ENCODE measurements at places on chromosomes 12 and 14.

DNA sequence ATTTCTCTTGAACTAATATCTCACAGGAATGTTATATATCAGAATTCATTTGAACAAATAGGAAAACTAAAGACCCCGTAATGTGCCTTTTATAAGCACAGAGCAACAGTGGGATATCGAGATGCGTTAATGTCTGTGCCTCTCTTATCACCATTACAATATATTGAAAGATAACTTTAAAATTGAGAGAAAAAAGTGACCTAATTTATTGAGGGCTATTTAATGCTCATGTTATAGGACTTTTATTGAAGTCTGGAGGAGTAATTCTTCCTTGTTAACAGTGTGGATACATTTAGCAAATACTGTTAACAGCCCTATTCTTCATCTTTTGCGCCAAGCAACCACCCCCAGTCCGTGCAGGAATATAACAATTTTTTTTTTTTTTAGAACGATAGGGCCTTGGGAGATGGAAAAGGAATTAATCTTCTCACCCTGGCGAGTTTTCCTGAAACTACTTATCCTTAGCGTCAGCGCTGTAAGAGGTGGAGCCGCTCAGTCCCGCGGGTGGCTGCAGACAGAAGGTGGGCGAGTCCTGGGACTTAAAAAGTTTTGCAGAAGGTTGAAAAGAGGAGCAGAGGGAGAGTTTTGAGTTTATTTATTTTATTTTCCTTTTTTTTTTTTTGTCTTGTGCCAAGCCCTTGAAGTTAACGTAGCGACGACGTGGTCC, 11.0 kb downstream of the FOXG1 start:
- no peak for DNase-seq

DNA sequence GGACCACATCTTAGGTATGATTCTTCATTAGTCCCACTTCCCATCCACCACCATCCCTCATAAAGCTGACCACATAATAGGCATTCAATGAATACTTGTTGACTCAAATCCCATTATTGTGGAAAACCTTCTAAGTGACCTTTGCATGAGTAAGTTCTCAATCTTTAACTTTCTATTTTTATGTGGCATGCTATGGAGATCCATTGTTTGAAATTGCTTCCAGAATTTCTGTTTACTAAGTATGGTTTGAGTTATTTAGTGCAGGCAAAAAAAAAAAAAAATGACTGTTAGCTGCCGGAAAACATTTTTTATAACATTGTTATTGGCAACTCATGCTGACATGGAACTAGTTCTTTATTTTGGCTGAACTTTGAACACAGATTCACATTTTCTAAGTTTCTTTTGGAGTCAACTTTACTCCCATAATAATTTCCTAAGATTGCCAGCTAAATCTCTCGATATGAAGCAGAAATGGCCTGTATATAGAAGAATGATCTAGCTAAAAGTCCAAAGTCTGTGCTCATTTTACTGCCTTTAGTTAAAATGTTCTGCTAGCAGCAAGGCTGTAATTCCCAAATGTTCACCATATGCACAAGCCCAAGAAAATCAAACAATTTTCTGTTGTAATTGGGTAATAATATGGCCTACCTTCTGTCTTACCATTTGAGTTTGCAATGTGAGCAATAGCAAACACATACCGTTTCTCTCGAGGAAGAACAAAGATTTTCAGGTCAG, 77.9 kb downstream of the PTGER2 start:
- DNase-seq = no peak

- no peak for DNase-seq
Observed at GRCh38 chr14:36901861-36902260, 240.2 kb downstream of the PAX9 start.

- DNase-seq = no peak
Observed at GRCh38 chr14:68978172-68978911, 760 bp downstream of the ACTN1 start.

GRCh38 chr12:116171549-116171948, 105.9 kb downstream of the MED13L start:
- no peak for DNase-seq

- no peak for DNase-seq
Observed at GRCh38 chr14:106062502-106063272, 536.3 kb downstream of the TMEM121 start.
